DMS79 treated with DMSO at 0.1 percent for 48 hours (cell line): ENCODE measurements at places on chromosomes 4 and X.

DNA sequence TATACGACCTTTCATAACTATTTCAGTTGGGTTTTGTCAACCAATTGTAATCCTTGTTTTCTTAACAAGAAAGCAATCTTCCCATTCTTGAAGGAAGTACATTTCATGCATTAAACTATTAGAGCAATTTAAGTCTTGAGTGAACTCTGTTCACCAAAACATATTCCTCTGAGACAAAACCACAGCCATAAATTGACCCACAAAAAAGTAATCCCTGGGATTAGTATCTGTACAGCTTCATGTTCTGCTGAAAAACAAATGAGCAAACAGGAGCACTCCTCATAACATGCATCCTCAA, 207.0 kb upstream of the PDE5A start:
- no peak for DNase-seq

DNA sequence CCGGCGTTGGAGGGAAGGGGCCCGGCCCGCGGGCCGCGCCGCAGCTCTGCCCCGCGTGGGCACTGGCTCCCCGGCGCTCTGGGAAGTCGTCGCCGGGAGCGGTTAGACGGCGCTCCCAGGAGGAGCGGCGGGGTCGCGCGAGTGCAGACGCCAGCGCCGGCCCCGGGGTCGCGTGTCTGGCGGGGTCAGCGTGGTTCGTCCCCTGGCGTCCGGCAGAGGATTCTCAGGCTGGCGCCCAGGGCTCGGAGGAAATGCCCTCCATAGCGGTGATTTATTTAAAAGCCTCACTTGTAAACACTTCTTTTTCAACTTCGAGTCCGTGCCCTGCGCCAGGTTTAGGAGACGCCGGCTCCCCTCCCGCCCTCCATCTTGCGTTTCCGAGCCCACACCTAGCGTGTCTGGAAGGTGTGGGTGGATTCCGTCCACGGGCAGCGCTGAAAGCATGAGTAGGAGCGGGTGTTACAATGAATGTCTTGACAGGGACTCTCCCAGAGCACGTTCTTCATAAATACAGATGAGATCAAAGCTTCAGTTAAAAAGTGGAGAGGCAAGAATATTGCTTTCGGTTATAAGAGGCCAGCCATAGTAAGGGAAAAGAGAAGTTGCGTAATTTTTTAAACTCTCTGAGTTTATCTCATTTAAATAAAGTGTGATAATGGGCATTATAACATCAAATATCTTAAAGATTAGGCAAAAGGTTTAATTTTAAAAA, 692 bp downstream of the FAM241A start:
- no peak for DNase-seq

- DNase-seq, result no peak
Measured at GRCh38 chr4:79998201-79998600, 74.8 kb downstream of the ANTXR2 start.

- DNase-seq, result peak; percentile 65
Measured at GRCh38 chrX:108736509-108737479, at the start of gene IRS4. TSS of gene IRS4 (minus strand) at chrX:108736563.

GRCh38 chrX:119539872-119540271, 25.3 kb downstream of the STEEP1 start:
- no peak for DNase-seq

DNA sequence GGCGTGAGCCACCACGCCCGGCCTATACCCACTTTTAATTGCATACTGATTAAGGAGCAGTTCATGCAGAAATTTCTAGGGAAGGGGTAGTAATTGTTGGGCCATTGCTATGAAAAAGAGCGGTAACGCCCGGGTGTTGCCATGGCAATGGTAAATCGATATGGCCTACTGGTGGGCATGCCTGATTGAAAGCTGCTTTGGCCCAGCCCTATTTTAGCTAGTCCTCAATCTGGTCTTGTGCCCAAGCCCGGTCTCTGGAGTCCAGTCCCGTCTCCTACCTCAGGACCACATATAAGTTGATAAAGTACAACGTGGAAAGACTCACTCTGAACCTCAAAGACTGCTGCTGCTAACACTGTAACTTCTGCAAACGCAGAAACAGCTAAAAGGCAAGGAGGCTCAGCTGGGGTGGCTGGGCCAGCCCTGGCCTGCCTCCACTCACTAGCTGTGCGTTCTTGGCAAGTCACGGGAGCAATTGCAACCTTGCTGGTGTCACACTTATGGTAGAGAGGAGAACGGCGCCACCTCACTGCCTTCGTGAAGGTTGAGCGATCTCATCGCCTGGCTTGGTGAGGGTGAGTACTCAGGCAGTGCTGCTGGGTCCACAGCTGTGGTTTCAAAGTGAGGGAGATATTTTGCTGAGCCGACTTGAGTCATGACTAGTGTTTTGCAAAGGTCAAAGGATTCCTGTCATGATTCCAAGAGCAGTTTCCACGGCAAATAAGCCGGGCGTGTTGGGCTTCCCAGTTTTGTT, 57.0 kb upstream of the GRPEL1 start:
- peak; percentile 68 for DNase-seq

DNA sequence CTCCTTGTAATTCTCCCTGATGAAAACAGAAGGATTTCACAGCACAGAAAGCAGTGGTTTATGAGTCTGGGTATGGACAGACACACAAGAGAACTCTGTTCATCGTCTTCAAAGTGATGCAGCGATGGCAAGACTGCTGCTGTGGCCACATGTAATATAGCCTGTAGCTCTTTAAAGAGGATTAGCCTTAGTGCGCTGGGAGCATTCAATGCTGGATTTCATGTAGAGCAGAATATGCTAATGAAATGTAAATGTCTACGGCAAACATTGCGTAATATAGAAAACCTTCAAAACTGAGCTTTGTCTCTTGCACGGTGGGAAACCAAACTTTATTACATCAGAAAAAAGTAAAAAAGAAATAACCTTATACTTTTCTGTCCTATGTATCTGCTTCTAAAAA, 42.9 kb downstream of the ALPK1 start:
- no peak for DNase-seq

DNA sequence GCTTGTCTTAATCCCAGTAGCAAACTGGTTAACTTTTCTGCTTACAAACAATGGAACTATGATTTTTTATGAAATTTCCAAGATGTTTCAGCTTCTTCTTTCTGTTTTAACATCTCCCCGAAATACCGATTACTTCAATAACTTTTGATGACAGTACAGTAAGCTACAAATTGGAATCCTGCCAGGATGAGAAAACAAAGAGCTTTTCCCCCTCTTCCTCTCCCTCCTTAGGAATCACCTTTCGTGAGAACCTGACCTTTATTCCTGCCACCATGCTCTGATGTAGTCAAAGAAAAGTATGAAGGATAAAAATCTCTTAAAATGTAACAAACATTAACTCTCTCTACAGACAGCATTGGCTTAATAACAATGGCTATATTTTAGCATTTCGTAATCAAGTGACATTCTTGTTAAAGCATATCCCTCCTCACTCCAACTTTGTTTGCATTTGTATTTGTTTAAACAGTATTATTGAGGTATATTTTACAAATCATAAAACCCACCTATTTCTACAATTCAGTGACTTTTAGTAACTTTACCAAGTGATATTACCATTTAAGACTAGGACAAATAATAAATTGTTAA, 148.7 kb upstream of the NAP1L5 start:
- DNase-seq, result no peak

- no peak for DNase-seq
Measured at GRCh38 chrX:113001836-113002235, 161.2 kb upstream of the AMOT start.
